ENCODE measurements at places on chromosomes 6 and 20. TPM values are rescaled to one million over a fixed set of nuclear protein-coding genes. Genes with fewer than 3 reads are reported as not detected.
A peak's percentile ranks its signal among the peaks of the same experiment; 100 is the strongest.

- DNase-seq = no peak
Observed at GRCh38 chr6:66940003-66940402, 1233.0 kb upstream of the EYS start.

DNA sequence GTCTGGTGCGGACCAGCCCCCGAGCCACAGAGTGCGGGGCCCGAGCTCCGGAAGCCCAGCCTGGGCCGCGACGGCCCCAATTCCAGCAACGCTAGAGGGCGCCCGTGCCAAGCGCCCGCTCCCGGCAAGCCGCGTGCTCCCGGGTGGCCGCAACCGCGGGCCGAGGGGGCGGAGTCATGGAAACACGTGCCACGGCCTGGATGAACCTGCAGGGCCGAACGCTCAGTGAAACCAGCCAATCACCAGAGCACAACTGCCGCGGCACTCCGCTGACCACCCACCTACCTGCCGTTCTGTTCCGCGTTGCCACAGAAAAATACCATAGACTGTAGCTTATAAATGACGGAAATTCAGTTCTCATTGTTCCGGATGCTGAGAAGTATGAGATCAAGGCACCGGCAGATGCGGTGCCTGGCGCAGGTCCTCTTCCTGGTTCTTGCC lies 85.7 kb upstream of the FOXC1 start:
- peak; percentile 66 for DNase-seq

GRCh38 chr6:136751522-136751956 lies 40.7 kb downstream of the MAP3K5 start:
- no peak for DNase-seq

GRCh38 chr6:142728910-142729481 lies 216.0 kb downstream of the HIVEP2 start:
- no peak for DNase-seq

- DNase-seq = no peak
Observed at GRCh38 chr20:12090920-12091319, 173.2 kb downstream of the BTBD3 start.

DNA sequence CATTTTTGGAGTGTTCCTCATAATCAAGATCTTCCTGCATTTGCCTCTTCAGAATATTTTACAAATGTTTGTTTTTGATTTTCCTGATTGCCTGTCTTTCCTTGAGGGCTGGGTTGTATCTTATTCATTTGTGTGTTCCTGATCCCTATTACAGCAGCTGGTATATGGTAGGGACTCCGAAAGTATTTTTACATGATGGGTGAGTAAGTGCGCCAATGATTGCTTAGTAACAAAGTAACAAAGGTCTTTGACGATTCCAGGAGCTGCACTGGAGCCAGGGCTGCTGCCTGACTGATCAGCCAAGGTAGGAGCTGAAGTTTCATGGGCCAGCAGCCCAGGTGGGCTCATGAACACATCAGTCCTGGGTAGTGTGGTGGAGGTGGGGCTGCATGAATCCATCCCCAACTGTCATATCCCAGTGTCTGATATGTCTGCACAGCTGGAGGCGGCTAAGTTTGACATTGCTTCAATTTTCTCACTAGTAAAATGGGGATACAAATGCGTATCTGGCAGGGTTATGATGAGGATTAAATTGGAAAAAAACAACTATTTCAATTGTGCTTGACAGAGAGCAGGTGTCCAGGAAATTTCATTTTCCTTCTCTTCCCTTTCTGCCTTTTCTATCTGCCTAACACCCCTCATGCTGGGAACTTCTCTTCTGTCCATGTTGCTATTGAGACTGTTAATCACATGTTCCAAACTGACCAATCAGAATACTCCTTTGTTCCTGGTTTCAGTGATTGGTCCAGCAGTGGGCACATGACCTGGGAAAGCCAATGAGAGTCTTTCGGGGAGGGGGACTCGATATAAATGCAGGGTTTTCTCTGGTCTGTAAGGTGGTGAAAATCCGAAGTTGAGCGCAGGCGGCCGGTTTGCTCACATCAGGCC lies 90.7 kb downstream of the CDH26 start:
- DNase-seq = no peak

- no peak for DNase-seq
Observed at GRCh38 chr6:338815-339262, 46.6 kb downstream of the DUSP22 start.

DNA sequence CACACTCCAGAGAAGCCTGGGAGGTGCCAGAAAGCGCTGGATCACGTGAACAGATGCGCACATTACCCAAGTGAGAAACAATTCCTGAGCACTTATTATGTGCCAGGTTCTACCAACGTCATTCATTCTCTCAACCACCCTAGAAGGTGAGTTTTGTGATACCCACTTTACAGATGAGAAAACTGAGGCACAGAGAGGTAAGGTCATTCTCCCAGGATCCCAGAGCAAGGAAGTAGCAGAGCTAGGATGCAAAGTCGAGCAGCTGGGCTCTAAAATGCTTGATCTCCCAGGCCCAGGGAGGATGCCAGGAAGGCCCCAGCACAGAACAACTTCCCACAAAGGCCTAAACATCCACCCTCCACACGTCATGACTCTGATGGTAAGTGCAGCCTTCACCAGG lies 85.6 kb downstream of the PREX1 start:
- DNase-seq = no peak

GRCh38 chr6:15839969-15840541 lies 177.2 kb upstream of the DTNBP1 start:
- DNase-seq = no peak

DNA sequence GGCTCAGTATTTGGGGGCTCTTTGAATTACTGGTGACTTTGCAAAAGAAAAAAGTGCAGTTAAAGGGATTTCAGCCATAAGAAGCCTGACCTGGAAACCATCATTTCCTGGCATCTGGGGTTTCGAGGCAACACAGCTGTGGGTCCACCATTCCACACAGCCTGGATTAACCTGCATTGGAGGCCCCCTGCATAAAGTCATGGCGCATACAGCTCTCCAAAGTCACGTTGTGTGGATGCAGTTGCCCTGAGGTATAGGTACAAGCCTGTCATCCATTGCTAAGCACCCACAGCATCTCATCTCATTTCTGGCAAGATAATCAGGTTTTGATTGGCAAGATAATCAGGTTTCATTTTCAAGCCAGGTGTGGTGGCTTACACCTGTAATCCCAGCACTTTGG lies 54.5 kb upstream of the TAGAP start:
- no peak for DNase-seq

GRCh38 chr20:25369529-25369928 lies 21.1 kb downstream of the ABHD12 start:
- no peak for DNase-seq

DNA sequence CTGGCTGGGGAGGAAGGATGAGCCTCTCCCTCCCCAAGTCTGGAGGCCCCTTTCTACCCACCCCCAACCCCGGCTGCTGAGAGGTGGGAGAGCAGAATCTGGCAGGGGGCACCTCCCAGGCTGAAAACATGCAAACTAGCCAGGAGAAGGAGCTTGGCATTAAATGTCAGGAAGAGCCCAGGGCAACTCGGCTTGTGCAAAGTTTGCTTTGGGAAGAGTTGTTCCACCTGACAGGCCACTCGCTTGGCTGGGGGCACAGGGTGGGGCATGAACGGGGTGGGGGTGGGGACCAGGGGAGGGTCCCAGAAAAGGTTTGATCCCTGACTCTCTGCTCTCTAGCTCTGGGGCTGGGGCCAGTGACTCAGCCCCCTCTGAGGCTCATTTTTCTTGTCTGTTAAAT lies 3.0 kb downstream of the SPDEF start:
- no peak for DNase-seq

GRCh38 chr6:25898289-25898977 lies 24.4 kb upstream of the SLC17A3 start:
- no peak for DNase-seq

- no peak for DNase-seq
Observed at GRCh38 chr20:11111191-11111590, 437.4 kb upstream of the JAG1 start.

- DNase-seq = no peak
Observed at GRCh38 chr20:43750774-43751166, 24.0 kb upstream of the GTSF1L start.

DNA sequence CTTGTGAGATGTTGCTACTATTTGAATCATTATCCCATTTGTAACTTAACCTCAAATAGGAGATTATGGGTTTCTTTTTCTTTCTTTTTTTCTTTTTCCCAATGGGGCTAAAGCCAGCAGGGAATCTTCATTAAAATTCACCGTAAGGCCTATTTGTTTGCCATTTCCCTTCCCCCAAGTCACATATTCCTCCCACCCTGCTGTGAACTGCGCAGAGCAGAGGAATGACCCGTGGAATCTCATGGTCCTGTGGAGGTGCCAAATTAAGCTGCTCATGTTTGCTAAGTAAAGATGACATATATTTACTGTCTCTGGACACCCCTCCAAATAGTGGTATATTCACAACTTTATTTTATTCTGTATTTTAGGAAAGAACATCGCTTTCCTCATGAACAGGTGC lies 699.3 kb downstream of the RNF144B start:
- no peak for DNase-seq

DNA sequence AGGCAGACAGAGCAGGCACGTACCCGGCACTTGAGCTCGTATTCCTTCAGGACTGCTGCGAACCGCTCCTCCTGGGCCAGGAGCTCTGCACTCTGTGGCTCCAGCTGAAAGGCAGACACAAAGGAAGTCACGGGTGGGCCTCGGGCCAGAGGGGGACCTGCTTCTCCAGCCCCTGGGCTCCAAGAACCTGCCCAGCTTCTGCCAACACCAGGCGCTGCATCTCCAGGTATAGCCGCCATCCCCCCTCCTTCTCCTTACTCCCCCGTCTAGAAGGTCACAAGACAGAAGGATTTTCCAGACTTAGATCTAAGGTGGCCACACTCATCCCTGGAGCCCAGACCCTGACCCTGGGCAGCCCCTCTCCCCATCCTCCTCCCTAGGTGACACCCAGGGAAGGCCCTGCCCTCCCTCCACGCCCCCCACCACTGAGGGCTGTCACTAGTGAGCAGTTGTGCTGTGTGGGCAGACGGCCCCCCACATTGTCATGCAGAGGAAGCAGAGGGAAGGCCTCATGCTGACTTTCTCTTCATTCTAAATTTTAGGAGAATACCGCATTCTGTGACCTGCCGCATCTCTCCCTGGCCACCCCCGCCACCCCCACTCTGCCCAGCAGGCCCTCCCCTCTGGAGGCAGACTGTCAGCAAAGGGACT lies 81.9 kb downstream of the GINS1 start:
- DNase-seq = no peak

GRCh38 chr6:125728739-125729138 lies 20.7 kb upstream of the HEY2 start:
- DNase-seq = no peak

DNA sequence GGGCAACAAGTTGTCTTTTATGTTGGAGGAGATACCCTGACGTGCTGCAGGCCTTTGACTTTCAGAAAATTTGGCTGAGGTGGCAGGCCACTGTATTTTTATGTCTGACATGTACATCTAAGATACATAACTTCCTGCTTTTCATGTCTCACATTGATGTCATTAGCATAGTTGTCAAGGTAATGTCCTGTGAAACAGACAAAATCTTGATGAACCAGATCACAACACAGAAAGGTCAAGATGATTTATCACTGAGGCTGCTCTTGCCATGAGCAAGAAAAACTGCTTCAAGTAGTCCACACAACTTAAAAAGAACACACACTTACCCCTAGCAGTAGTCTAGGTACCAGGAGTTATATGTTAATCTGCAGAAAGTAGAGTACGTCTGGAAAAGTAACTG lies 50.2 kb upstream of the GNRH2 start:
- DNase-seq = no peak

DNA sequence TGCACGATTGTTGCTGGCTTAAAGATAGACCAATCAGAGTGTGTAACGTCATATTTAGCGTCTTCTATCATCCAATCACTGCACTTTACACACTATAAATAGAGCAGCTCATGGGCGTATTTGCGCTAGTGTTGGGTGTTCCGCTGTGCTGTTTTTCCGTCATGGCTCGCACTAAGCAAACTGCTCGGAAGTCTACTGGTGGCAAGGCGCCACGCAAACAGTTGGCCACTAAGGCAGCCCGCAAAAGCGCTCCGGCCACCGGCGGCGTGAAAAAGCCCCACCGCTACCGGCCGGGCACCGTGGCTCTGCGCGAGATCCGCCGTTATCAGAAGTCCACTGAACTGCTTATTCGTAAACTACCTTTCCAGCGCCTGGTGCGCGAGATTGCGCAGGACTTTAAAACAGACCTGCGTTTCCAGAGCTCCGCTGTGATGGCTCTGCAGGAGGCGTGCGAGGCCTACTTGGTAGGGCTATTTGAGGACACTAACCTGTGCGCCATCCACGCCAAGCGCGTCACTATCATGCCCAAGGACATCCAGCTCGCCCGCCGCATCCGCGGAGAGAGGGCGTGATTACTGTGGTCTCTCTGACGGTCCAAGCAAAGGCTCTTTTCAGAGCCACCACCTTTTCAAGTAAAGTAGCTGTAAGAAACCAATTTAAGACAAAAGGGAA lies 57.9 kb downstream of the TRIM38 start:
- peak; percentile 95 for DNase-seq

DNA sequence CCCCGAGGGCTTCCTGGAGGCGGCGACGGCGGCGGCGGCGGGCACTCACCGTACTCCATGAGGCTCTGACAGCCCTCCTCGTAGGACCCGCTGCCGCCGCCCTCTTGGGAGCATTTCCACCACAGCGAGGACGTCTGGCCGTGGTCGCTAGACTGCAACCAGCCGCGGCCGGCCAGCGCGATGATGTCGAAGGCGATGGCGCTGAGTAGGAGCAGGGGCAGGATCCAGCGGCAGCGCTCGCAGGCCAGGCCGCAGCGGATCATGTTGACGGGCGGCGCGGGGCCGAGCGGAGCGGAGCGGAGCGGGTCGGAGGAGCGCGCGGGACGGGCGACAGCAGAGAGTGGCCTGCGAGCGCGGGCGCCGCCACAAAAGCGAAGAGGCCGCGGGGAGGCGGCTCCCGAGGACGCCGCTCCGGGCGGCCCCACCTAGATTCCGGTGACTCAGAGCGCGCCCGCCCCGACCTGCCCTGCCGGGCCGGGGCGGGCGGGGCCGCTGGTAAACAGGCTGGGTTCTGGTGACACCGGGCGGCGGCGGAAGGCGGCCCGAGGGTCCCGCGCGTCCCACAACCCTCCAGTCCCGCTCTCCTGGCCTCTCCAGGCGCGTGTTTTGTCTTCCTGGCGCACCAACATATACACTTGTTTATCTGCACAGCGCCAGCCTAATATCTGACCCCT lies at the start of gene PERP:
Gene PERP, minus strand, starts transcription at position 342 of the 674 bp plus-strand sequence. Its CDS starts 79 bp downstream, at position 263.
- no peak for DNase-seq

GRCh38 chr6:63305277-63305676 lies 14.5 kb downstream of the LGSN start:
- no peak for DNase-seq

The HUS1B gene
- polyA plus RNA-seq = 0.22 TPM

The HLA-DMB gene
- polyA plus RNA-seq = 74.8 TPM

The VWA7 gene
- polyA plus RNA-seq = 14.0 TPM

The CTCFL gene
- 2.2 TPM for polyA plus RNA-seq

The ZNF831 gene
- 0.09 TPM for polyA plus RNA-seq

The COL9A3 gene
- polyA plus RNA-seq = 30.0 TPM

The CD24 gene
- 1,043 TPM for polyA plus RNA-seq

The KHDRBS2 gene
- 2.0 TPM for polyA plus RNA-seq

The RGL2 gene
- polyA plus RNA-seq = 121 TPM

The VGLL2 gene
- not detected for polyA plus RNA-seq

Data from renal pelvis (tissue), 12 donors.